ENCODE measurements at places on chromosomes 5 and 9. TPM values are rescaled to one million over a fixed set of nuclear protein-coding genes. Genes with fewer than 3 reads are reported as not detected.

GRCh38 chr9:84754461-84754860 lies 84.9 kb downstream of the NTRK2 start:
- DNase-seq = no peak

Gene OR1Q1
- total RNA-seq = not detected

- DNase-seq = no peak
Measured at GRCh38 chr5:97658116-97658900, 475.3 kb upstream of the RIOK2 start.

Gene SLC36A2
- total RNA-seq = not detected

DNA sequence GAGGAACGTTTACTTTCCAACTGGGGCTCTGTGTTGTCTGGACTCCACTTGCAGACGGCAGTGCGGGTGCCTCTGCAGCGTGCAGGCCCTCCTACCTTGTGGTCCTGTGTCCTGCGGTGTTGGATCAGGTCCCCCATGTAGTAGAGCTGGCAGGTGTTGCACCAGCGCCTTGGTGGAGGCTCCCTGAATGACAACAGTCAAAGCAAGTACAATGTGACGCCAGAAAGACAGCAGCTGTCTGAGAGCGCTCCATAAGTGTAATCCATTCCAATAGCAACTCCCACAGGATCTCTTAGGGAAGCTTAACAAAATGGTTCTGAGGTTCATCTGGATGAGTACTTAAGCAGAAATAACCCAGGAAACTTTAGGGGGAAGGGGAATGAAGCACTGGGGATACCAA lies 9.9 kb downstream of the BBLN start:
- DNase-seq = no peak

Gene CXCL14
- 0.64 TPM for total RNA-seq

Gene SPAAR
- total RNA-seq = not detected

DNA sequence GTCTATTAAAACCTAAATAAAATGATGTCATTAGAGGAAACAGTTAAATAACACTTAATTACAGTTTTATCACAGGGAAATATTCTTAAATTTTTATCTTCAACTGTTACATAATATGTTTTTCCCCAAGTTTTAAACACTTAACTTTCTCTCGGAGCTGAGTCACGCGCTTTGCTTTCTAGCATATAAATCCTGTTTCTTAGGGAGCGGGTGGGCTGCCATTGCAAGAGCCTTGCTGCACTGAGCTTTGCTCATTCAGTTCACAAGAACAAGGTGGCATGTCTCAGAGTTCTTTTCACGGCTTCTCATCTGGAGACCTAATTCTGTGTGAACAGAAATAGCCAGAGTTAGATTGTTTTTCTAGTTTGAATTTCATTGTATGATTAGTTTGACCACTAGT lies 166.1 kb downstream of the ZSWIM6 start:
- DNase-seq = no peak

GRCh38 chr5:31225118-31225517 lies 31.6 kb downstream of the CDH6 start:
- no peak for DNase-seq

DNA sequence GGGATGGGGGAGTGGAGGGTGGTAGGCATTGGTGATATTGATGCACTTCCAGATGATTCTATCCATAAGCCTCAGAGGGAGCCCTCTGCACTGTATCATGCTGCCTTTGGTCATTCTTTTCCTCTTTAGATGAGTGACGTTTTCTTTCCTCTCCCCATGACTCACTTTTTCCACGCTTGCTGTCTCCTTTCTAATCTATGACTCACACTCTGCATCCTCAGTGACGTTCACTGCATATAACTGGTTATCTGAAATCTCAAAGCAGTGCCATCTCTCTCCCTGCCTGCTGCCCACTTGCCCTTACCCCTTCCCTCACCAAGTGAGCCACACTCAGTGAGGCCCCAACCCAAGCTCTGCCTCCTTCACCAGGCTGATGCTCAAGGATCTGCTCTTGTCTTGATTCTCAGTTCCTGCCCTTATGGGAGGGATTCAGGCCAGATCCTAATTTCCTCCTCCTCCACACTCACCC lies 31.6 kb downstream of the PTGS1 start:
- no peak for DNase-seq

Gene FBP1
- total RNA-seq = 5.7 TPM

DNA sequence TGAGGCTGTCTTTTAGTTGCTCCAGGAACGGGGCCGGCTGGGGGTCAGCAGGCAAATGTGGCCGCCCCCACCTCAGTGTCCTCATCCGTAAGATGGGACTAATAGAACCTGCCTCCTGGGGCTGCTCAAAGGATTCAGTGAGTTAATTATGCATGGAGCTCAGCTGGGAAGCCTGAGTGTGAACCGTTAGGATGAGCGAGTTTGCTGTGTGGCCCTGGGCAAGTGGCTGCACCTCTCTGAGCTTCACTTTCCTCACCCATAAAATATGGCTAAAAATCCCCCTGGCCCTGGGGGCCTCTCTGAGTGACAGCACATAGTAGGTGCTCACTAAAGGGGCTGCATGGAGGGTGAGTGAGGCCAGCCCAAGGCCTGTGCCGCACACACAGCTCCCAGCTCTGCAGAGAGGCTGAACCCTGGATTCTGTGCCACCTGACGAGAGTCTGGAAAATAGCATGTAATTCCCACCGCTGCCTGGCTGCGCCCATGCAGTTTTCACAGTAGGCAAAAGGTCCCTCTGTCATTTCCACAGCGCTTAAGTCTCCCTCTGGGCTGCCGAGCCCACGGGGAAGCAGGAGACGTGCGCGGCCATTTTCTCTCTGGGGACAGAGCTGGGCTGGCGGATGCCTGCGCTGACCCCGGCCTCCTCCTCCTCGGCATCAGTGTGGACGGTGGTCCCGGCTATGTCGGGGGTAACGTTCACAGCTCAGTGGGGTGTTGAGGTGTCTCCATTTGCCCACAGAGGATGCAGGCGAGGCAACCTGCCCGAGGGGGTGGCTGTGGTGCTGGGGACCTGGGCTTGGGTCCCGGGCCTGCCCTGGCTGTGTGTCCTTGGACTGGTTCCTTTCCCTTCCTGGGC lies 18.2 kb downstream of the ASS1 start:
- DNase-seq = no peak

DNA sequence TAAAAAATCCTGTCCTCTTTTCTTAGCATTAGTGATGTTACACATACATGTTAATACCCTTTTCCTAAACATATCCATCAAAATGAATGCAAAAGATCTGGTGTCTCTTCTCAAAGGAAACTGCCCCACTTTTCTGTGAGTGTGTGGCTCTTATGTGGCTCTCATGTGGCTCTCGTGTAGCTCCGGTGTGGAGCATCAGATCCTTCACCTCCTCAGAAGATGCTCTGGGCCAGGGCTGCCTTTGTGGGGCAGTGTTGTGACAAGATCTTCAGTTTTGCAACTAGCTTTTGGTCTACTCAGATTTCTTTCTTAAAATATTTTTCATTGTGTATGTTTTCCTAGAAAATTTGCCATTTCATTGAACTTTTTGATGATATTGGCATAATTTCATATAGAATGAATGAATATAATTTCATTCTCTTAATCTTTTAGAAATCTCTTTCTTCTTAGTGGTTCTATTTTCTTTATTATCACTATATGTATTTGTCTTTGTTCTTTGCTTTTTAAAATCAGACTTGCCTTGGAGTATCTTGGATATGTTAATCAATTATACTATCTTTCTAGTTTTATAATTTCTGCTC lies 19.4 kb downstream of the GARNL3 start:
- DNase-seq = peak; percentile 23

- DNase-seq = no peak
Measured at GRCh38 chr9:112327718-112328450, 5.5 kb downstream of the PTBP3 start.

DNA sequence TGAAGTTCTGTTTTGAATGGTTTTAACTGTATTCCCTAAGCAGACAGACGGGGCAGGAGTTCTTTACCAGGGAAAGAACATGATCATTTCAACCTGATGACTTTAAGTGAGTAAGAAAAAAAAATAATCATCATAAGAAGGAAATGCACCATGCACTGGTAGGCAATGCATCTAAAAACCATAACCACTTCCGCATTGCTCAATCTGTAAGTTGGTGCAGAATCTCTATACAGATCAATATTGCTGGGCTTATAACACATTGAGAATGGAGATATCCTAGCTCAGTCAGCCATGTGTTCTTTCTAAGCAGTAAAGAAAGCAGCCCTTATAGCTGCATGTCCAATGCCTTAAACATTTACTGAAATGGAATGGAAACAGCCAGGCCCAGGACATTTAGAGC lies 407.1 kb upstream of the DMAC1 start:
- no peak for DNase-seq

DNA sequence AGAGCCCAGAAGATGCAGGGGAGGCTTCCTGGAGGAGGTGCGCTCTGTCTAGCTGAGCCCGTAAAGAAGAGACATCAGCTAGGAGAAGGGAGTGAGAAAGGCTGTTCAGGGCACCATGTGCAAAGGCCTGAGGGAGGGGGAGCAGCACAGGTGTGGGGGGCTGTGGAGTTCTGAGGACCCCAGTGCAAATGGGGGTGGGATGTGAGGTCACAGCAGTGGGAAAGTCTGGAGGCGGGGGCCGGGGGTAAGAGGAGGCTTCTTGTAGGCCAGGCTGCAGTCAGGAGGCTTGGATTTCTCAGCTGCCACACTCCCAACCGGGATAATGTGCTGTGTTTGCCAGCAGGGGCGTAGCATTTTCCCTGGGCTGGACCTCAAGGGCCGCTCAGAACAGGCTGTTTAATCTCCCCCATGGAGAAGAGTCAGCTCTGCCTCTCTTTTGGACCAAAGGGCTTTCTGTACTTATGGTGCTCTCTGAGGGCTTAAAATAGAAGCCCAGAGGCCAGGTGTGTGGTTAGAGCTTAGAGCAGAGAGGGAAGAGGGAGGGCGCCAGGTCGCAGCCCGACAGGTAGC lies 5.7 kb downstream of the NEURL1B start:
- peak; percentile 62 for DNase-seq

- DNase-seq = no peak
Measured at GRCh38 chr9:75054368-75055001, 26.4 kb upstream of the CARNMT1 start.

- no peak for DNase-seq
Measured at GRCh38 chr9:113805486-113806132, 70.5 kb upstream of the ZNF618 start.

Gene GRM6
- 0.05 TPM for total RNA-seq

Gene CEL
- total RNA-seq = 10.4 TPM

Gene FCN2
- not detected for total RNA-seq

- no peak for DNase-seq
Measured at GRCh38 chr9:104700306-104700705, 6.0 kb downstream of the OR13D1 start.

GRCh38 chr9:86185872-86186271 lies 73.6 kb downstream of the C9orf153 start:
- no peak for DNase-seq

GRCh38 chr9:117268847-117269446 lies 145.9 kb downstream of the ASTN2 start:
- DNase-seq = no peak

GRCh38 chr5:21199087-21199486 lies 1211.1 kb upstream of the CDH18 start:
- DNase-seq = no peak

GRCh38 chr9:36152741-36153438 lies 16.3 kb upstream of the CCIN start:
- no peak for DNase-seq

- DNase-seq = peak; percentile 74
Measured at GRCh38 chr5:130141659-130142320, 237.5 kb downstream of the CHSY3 start.

- no peak for DNase-seq
Measured at GRCh38 chr5:6088706-6089105, 289.6 kb downstream of the MED10 start.

GRCh38 chr9:1997646-1998045 lies 17.5 kb upstream of the SMARCA2 start:
- no peak for DNase-seq

Gene TMEM215
- total RNA-seq = 0.34 TPM

DNA sequence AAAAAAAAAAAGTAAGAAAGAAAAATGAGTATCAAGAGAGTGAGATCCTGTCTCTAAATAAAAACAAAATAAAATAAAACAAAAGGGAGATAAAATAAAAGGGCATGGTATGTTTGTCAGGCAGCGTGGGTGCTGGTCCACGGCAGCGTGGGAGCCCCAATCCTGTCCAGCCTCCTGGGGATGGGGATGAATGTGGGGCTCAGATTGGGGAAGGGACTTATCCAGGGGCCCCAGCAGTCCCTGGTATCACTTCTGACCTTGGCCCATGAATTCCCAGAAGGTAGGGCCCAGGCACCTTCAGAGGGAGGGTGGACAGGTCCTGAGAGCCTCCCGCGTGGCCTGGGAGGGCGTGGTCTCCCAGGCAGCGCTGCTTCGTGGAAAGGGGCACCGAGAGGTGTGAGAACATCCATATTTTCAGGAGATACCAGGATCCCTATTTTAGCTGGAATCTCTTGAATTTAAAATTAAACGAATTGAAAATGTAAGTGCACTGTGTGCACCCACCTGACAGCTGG lies 71.2 kb downstream of the ZNF354C start:
- DNase-seq = peak; percentile 4

Gene DAB2IP
- total RNA-seq = 52.6 TPM

DNA sequence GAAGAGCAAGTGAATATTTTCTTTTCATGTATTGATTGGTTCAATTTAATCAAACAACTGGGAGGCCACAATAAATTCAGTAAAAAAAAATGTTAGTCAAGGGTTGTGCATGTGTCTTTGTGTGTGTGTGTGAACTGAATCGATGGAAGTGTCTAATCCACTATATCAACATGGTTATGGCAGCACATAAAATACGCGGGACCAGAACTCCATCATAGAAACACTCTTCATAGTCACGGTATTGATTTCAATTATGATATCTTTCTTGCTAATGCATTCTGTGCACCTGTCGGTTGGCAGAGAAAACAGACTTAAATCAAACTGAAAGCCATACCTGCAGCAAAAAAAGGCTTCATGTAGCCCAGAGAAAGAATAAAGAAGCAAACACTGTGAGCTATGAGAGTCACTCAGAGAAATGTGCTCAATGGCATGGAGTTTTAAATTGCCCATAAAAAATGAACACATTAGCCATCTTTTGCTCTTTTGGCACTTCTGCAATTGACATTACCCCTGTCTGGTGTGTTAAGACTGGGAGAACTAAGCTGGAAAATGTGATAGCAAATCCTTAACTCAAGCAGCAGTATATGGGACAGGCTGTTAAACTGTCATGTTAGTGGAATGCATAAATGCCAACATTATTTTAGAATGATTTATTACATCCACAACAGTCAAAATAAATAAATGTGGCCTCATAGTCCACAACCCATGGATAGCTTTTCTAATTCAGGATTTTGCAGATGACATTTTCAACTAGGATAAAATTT lies 642.4 kb upstream of the C9orf72 start:
- DNase-seq = no peak

GRCh38 chr9:69621730-69622460 lies 50.3 kb downstream of the APBA1 start:
- DNase-seq = no peak

Gene SAXO1
- 0.02 TPM for total RNA-seq

DNA sequence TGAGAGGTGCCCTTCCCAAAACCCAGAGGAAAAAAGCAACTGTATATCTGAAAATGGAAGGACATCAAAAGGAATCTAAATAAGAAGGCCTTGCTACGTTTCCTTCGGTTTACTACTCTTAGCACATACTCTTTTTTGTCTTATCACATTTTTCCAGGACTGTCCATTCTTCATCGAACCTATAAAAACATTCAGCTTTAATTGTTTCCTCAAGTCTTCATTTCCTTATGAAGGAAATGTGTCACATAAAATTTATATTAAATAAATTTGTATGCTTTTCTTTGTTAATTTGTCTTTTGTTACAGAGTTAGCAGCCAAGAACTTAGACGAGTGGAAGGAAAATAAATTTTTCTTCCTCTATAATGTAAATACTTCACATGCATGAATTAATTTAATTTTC lies 255.0 kb downstream of the BNC2 start:
- DNase-seq = no peak
